ENCODE measurements at places on chromosomes 4 and X. TPM values are rescaled to one million over a fixed set of nuclear protein-coding genes. Genes with fewer than 3 reads are reported as not detected.

The PRKG2 gene
- polyA plus RNA-seq: 0.87 TPM

The CT83 gene
- polyA plus RNA-seq: not detected

The HTR2C gene
- polyA plus RNA-seq: not detected

The GPR82 gene
- polyA plus RNA-seq: 0.12 TPM

The AMER1 gene
- 6.8 TPM for polyA plus RNA-seq

The MAGEA4 gene
- not detected for polyA plus RNA-seq

The ING2 gene
- 14.1 TPM for polyA plus RNA-seq

The HSD17B13 gene
- polyA plus RNA-seq: 0.34 TPM

The SRPK3 gene
- polyA plus RNA-seq: 247 TPM

The MAGEB2 gene
- polyA plus RNA-seq: not detected

The MBNL3 gene
- 12.0 TPM for polyA plus RNA-seq

The PROM1 gene
- 31.5 TPM for polyA plus RNA-seq

The EPHA5 gene
- 0.46 TPM for polyA plus RNA-seq

The TXK gene
- polyA plus RNA-seq: 0.93 TPM

The GABRG1 gene
- polyA plus RNA-seq: not detected

The RHOXF2 gene
- not detected for polyA plus RNA-seq

The GLUD2 gene
- 3.0 TPM for polyA plus RNA-seq

The SLIT2 gene
- polyA plus RNA-seq: 18.4 TPM

The PAGE2B gene
- polyA plus RNA-seq: 0.59 TPM

The UCP1 gene
- 0.26 TPM for polyA plus RNA-seq

The TLR10 gene
- 0.37 TPM for polyA plus RNA-seq

The JAKMIP1 gene
- polyA plus RNA-seq: not detected

The SLC39A8 gene
- polyA plus RNA-seq: 2.8 TPM

The MAP7D3 gene
- 13.4 TPM for polyA plus RNA-seq

The TRPC3 gene
- 0.80 TPM for polyA plus RNA-seq

Data from muscle of back (tissue), 13 donors.